NCI-H748 treated with DMSO at 0.1 percent for 48 hours (cell line): ENCODE measurements at places on chromosomes 7 and 10.
A peak's percentile ranks its signal among the peaks of the same experiment; 100 is the strongest.

DNA sequence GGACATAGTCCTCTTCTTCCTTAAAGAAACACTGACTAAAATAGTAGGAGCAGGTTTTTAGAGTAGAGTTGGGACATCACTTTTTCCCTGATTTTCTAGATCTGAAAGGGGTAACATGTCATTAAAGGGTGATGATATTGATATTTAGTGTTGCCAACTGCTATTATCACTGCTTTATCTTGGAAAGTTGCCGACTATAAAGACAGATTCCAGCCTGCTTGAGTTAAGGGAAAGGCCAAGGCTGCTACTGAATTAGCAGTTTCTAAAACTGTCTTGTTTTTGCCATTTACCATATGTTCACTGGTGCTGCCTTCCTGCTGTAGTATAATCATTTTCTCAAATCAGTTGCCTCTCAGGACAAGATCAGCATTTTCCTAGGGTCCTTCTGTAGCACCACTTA is 29.7 kb downstream of the AP3M1 start:
- no peak for DNase-seq

DNA sequence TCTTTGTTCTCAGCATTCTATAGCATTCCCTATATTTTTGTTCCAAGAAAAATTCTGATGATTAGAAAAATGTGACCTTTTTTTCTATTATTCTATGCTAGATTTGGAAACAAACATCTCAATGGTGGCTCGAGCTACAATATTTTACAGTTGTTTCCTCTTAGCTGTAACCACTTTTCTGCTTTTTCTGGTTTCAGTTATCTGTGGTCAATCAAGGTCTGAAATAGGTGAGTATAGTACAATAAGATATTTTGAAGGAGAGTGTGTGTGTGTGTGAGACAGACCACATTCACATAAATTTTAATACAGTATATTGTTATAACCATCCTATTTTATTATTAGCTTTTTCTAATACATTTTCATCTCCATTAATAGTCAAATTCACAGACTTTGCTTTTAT is 564.5 kb upstream of the GHITM start:
- no peak for DNase-seq

- peak; percentile 19 for DNase-seq
Observed at GRCh38 chr7:142188846-142189245, 69.0 kb downstream of the PRSS58 start.

GRCh38 chr10:48531486-48531885 is 73.4 kb downstream of the ARHGAP22 start:
- DNase-seq, result no peak

- no peak for DNase-seq
Observed at GRCh38 chr10:71271662-71272055, 47.4 kb upstream of the SLC29A3 start.

DNA sequence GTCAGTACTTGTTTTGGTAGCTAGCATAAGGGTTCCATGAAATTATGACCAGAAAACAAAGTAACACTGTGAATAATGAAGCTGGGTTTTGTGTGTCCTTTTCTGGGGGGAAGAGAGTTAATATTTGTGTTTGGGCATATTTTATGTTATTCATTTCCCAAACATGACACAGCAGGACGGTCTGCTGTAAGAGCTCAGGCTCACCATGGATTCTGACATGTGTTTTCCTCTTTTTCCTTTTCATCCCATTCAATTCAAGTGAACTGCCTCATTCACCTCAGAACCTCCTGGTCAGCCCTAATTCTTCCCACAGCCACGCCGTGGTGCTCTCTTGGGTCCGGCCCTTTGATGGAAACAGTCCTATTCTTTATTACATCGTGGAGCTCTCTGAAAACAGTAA is 685.9 kb downstream of the SDK1 start:
- DNase-seq, result no peak

DNA sequence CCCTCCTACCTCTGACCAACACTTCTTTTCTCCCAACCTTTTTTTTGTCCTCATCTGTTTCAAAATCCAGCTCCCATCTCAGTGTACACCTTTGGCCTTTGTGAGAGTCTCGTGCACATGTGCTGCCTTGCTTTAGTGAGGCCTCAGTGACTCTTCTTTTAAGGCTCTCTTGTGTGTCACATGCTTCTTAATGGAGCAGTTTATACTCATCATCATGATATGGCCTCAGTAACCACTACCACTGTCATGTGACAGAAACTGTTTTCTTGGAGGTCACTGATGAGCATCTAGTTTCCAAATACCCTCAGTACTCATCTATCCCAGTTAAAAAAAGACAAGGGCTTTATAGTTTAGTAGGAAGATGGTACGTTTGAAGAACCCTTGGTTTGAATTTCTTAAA is 8.1 kb upstream of the ARHGAP22 start:
- DNase-seq, result no peak

DNA sequence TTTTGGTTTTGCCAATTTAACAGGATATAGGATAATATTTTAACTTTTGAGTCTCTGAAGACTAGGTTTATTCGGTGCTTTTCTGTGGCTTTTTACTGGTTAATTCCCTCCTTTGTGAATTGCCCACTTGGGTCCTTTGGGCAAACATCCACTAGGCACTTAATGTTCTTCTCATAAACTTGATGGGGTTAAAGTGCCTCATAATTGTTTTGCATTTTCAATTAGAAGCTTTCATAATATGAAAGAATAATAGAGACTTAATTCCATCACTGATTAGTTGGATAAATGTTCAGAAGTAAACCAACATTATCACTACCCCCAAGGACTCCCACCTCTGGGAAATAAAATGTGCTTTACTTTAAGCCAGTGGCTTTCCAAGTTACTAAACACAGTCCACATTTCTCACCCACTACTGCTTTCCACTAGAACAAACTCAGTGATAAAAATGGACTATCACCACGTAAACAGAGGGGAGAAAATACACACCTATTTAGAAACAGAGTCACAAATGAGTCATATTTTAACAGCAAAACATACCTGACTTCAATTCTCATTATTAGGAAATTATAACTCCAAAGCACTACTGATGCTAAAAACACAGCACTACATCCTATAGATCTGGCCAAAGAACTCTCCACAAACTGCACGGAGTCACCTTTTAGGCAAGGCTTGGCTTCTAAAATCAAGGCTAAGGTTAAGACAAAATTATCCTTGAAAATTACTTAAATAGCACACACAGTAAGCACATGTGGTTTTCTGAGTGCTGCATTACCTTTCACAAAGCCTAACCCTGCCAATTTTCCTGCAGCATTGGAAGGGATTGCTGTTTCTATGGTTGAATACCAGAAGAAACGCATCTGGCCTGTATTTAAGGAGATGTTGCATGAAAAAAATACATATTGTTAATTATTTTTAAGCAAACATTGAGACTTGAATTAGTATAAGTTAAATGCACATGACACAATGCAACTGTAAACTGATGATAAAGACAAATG is 41.2 kb downstream of the PARD3 start:
- DNase-seq, result no peak

DNA sequence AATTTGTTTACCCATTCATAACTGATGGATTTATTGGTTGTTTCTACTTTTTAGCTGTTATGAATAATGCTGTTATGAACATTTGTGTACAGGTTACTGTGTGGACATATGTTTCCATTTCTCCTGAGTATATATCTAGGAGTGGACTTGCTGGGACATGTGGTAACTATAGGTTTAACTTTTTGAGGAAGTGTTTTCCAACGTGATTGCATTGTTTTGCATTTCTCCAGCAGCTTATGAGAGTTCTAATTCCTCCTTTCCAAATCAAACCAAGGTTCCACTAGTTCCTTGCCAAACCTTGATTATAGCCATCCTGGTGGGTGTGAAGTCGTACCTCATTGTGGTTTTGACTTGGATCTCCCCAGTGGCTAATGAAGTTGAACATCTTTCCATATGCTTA is 2.6 kb upstream of the PRF1 start:
- no peak for DNase-seq
